NT2/D1 (cell line): ENCODE measurements at places on chromosomes 11 and 22.
A peak's percentile ranks its signal among the peaks of the same experiment; 100 is the strongest.

GRCh38 chr11:21053466-21053865 lies 384.1 kb downstream of the NELL1 start:
- DNase-seq: no peak

DNA sequence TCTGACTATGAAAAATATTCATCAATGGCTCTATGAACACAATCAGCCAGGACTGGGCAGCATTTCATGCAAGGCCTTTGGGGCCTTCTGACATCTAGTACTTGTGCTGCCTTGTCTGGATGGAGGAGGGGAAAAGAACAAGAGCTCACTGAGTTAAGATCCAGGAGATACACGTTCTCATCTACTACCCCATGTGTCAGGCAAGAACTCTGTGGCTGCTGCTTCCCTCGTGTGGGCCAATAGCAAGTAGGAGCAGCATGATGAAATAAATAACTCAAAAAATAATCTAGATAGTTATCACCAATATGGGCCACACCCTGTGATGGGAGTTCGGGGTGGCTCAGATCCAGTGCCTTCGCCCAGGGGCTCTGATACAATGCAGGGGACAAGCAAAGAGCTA lies 7.3 kb downstream of the KCNE3 start:
- DNase-seq: no peak

DNA sequence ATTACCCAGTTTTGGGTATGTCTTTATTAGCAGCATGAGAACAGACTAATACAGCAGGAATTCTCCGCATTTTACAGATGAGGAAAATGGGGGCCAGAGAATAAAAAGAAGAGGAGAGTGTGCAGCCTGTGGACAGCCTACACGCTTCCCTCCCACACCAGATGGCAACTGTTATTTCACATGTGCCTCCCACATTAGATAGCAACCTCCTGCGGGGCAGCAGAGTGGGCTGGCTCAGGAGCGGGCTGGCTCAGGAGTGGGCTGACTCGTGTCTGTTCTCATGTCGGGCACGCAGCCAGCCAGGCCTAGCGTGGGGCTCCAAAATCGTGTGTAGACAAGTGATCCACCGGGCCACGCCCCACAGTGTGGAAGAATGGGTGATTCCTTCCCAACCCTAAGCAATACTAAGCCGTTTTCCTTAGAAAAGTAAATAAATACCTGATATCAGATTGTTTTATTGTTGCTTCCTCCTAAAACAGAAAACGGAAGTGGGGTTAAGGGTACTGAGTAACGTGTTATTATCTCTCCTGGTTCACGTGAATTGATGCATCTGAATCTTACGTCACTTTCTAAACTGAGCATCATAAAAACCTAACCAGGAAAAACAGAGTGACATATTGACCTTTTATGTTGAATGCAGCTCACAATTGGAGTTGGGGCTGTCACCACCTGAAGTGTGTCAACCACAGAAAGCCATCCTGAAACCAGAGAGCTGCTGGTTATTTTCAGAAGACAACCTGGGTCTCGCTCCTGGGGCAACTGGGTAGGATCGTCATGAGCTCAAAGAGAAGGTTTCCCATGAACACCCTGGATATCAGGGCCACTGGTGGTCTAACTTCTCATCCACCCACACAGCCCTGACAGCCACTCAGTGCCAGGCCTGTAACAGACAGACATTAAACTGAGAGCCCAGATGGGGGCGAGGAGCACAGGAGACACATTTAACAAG lies 3.3 kb downstream of the TTLL1 start:
- no peak for DNase-seq

- no peak for DNase-seq
These were observed 11.7 kb downstream of the SEC14L3 start for GRCh38 chr22:30460147-30460546.

GRCh38 chr11:57417056-57417455 lies 9.9 kb downstream of the SLC43A3 start:
- no peak for DNase-seq

DNA sequence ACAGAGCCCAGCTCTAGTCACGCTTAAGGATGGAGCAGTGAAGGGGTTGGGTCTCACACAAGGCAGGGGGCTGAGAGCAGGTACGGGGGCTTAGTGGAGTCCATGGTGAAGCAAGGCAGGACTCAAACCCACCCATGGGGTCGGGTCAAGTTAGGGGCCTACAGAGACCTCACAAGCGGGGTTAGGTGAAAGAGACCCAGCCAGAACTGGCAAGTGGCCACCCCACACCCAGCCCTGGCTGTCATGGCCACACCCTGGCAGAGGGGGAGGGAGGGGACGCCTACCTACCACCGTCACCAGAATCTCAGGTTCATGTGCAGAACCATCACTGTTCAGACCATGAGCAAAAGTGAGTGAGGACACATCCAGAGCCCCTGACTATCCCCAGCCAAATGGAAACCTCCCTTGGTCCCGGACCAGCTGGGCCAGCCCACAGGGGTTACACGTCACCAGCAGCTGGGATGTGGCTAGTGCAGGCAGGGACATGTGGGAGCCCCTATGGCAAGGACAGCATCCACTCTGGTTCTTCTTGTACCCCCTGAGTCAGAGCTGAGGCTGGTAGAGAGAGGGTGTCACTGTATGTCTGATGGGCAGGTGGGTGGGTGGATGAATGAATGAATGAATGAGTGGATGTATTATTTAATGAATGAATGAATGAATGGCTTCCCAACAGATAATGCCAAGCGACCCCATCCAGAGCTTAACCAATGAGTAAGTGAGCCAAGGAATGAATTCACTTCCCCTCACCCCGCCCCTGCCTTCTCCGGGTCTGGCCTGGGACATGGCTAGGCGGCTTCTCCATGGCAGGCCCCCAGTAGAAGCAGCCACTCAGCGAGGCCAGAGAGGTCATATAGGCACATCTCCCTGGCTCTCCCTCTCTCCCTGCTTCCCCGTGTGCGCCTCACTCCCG lies 681.6 kb downstream of the TBC1D22A start:
- no peak for DNase-seq

GRCh38 chr22:29096736-29097669 lies 24.2 kb downstream of the KREMEN1 start:
- DNase-seq: no peak

GRCh38 chr11:43010042-43010441 lies 301.8 kb upstream of the API5 start:
- no peak for DNase-seq

DNA sequence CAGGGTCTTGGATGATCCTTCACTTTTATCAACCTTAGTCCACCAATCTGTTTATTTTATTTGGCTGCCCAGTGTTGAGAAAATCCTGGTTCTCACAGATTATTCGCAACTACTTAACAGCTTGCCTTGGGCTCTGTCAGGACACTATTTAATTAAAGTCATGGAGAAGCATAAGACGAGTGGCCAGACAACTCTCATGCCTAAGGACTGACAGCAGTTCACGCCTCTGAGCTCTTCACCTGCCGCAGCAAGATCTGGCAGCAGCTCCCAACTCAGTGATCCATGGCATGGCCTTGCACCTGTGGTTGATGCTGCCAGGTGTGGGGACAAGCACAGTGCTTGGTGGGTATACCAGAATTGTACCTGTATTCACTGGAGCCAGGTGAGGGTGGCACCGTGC lies 37.8 kb downstream of the HIRA start:
- DNase-seq: no peak

- DNase-seq: no peak
These were observed 30.8 kb downstream of the MPPED1 start for GRCh38 chr22:43442386-43443151.

- DNase-seq: no peak
These were observed 425.6 kb downstream of the SHANK2 start for GRCh38 chr11:70826541-70827335.

GRCh38 chr11:84671325-84671999 lies 955.7 kb downstream of the DLG2 start:
- DNase-seq: no peak

- DNase-seq: no peak
These were observed 172.6 kb downstream of the LARGE1 start for GRCh38 chr22:33747576-33748180.

GRCh38 chr11:94731880-94732601 lies 36.1 kb upstream of the AMOTL1 start:
- no peak for DNase-seq

DNA sequence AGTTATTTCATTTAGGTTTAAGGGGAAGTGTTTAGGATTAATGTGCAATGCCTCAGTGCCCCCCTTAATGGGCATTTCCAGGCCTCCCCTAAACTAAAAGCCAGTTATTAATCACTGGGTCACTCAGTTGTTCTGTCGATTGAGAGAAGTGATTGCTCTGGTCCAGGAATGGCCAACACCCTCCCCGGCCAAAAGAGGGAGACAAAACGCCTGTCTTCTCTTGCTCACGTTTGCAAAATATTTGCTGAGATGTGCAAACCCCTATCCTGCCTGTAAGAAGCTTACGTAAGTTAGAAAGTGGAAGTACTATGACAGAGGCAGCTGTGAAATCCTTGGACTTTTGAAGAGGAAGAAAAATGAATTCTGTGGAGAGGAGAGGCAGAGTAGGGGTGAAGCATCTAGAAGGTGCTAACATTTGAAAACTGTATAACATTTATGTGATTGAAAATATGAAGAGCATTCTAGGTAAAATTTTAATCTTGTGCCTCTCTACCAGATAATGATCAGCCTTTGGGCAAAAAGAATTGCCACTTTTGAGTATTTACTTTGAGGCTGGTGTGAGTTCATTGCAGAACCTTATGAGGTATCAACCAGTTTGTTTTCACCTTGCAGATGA lies 37.7 kb downstream of the NTM start:
- peak; percentile 3 for DNase-seq

- no peak for DNase-seq
These were observed 98.9 kb downstream of the ARHGAP20 start for GRCh38 chr11:110613197-110613918.

GRCh38 chr11:64580412-64580811 lies 10.6 kb upstream of the SLC22A12 start:
- no peak for DNase-seq

GRCh38 chr22:46681010-46681409 lies 57.0 kb downstream of the CERK start:
- DNase-seq: no peak

GRCh38 chr11:109604481-109605400 lies 182.8 kb downstream of the C11orf87 start:
- no peak for DNase-seq

DNA sequence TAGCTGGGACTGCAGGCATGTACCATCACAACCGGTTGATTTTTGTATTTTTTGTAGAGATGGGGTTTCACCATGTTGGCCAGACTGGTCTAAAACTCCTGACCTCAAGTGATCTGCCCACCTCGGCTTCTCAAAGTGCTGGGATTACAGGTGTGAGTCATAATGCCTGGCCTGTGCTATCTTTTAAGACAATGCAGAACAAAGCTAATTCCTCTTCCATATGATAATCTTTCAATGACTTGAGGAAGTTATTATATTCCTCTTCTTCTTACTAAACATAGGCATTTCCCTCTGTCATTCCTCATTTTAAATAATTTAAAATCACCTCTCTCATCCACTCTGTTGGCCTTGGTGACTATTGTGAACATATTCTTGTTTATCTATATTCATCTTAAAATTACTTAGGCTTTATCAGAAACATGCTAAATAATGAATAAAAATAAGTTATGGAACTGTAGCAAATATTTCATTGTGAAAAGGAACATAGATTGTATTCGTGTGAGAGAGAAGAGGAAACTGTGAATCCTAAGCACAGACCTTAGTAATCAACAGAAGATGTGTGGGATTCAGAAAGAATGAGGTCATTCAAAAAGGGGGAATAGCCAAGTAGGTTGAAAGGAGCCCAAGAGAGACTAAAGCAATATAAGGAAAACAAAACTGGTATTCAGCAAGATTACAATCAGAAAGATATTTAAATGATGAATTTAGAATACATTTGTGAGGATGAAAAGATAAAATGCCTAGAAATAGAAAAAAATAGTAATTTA lies 269.4 kb downstream of the TTC28 start:
- DNase-seq: no peak

DNA sequence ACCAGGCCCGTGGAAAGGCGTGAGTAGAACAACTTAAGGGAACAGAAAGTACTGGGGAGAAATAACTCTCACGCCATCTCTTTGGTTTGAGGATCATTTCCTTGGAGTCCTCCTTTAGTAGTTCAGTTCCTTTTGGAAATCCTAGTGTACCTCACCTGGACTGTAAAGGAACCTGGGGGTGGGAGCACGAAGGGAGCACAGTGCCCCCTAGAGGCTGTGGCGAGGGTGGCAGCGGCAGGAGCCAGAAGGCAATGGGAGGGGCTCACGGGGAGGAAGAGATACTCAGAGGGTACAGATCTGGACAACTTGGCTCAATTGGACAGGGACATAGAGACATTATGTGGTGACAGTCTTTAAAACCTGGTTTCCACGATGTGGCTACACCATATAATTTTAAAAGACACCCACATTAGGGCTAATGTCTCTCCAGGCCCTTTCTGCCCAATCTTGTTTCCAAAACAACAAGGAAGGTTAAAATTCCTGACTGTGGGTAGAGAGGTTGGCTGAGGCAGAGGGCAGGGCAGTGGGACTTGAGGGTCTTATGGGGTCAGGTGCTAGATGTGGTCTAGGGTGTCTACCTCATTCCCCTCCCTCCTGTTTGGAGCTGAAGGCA lies 87.0 kb downstream of the CSNK2A3 start:
- DNase-seq: peak; percentile 46

DNA sequence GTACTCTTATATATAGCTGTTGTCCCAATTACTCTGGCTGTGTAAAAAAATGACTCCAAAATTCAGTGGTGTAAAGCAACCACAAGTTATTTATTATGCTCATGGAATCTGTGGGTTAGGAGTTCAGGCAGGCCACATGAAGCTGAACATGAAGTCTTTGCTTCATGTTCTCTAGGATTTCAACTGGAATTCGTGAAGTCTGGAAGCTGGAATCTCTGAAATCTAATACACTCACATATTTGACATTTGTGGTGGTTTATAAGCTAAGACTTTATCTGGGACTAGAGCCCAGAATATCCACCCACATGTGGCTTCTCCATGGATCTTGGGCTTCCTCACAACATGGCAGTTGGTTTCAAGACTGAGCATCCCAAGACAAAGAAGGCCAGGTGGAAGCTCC lies 430.6 kb downstream of the MIAT start:
- DNase-seq: no peak

DNA sequence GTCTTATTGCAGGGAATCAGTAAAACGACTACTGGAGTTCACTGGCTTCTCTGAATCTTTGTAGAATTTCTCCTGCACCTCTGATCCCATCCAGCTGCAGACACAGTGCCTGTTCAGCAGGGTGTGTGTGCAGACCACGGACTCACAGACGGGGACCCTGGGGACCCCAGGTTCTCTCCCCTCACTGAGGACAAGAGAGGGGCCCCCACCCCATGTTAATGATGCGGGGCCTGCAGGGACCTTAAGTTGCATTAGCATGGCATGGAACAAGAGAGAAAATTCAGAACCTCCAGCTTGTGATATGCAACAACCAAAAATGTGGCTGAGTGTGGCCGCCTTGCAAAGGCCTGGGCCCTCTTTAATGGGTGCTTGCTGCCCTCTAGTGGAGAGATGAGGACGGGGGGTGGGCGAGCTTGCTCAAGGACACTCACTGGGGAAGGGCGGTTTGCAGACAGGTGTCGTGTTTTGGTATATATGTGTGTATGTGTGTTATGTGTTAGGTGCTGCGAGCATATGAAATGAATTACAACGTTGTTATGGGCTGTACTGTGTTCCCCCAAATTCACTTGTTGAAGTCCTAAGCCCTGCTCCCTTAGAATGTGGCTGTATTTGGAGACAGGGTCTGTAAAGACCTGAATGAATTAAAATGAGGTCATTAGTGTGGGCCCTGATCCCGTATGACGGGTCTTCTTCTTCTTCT lies 84.4 kb upstream of the SEPTIN5 start:
- DNase-seq: peak; percentile 55
